GM23248 (cell line): ENCODE measurements at places on chromosomes 3 and 15. TPM values are rescaled to one million over a fixed set of nuclear protein-coding genes. Genes with fewer than 3 reads are reported as not detected.

ZCWPW2 gene
- total RNA-seq: 3.5 and 4.2 TPM in 2 replicates

DNA sequence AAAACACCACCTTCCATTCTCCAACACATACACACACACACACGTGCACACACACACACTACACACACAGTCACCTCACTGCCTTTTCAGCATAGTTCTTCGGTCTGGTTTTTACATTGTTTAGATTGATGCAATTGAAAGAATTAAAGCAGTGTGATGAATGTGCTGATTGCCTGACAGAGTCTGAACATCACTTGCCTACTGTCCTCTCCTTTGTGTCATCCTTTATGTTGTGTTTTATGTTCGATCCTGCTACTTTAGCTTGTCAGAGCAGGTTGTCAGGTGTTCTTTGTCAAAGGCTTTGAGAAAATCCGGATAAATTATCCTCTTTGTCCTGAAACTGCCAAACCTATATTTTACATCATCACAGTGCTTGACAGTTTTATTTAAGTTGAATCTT is 80.4 kb downstream of the IQCH start:
- no peak for DNase-seq

TTLL13 gene
- total RNA-seq: not detected in 2 replicates

DNA sequence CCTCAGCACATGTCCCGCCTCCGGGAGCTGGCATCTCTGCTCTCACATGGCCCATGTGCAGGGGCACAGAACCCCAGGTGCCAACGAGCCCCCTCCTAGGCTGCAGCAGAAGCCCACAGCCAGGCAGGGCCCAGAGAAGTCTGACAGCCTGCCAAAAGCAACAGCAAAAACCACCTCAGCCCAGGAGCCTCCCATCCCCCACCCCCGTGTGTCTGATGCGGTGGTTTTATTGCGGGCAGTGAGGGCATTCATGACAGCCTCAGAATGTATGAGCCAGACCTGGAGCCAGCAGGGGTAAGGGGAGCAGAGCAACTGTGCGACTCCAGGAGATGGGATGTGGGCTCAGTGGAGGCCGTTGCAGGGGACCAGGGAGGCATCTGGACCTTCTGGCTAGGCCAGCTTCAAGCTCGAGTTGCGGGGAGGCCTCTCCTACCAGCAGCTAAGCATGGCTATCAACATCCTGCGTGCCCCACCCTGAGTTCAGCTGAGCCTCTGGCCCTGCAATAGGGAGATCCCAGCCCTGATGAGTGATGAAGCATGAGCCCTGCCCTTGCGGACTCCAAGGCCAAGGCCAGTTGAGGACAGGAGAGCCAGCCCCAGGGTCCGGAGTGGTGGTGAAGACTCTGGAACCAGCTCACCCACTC is 52.5 kb downstream of the CYP11A1 start:
- DNase-seq: no peak

GRCh38 chr3:14444380-14444779 is 42.0 kb downstream of the SLC6A6 start:
- no peak for DNase-seq

SMCO1 gene
- not detected in 2 replicates for total RNA-seq

DNA sequence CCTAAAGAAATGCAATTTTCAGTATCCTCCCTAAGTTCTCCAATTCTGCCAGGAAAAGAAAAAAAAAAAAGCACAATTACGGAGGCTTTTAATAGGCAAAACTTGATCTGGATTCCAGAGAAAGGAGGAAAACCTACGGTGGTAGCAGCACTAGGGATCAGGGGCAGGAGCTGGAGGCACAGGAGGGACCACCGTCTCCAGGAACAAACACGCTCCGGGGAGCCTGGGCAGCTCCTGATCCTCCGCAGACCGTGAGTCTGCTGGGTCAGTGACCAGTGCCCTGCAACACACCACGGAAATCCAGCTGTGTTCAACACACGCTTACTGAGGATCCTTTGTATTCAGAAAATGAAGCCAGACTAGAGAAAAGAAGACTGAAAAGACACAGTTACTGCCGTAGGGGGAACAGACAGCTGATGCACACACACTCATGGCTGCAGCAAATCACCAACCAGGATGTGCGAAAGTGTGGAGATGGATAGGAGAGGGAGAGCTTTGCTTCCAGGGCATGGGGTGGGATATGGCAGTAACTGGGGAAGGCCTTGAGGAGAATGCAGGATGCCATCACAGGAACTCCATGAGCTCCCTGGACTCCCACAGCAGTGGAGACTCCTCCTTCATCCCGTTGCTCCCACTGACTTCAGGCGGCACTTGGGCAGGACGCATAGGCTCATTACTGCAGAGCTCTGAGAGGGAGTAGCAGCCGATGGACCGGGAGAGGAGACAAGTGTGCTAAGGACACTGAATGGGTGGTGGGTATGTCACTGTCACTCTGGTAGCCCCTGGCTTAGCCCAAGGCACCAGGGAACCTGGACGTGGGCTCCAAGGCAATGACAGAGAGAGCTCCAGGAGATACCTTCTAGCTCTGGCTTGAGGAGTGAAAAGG is 167.0 kb downstream of the ATP10A start:
- no peak for DNase-seq

- peak; percentile 52 for DNase-seq
Observed at GRCh38 chr15:74954515-74954914, 2.1 kb downstream of the RPP25 start.

DNA sequence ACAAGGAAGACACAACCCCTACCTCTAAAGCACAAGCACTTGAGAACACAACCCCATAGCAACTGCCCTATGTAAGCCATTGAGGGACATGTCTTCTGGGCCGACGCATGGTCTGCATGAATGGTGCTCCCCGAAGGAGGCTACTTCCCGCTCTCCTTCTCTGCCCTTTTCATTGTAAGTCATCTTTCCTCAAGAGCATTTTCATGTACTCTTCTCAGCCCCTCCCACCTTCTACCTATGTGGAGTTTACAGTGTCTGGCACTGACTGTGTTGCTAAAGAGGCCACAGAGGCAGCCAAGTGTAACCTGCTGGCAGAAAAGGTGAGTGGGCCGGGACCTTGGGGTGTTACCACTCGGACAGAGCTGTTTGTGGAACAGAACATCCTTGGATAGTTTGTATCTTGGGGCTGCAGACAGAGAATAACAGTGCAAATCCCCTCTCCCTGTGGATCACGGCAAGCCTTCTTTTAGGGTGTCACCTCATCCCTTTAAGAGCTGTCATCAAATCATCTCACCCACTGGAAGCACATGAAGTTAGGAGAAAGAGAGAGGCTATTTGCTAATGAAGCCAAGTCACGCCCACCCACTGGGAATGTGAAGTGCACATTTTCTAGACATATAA is 5.6 kb downstream of the AHSG start:
- DNase-seq: no peak

DNA sequence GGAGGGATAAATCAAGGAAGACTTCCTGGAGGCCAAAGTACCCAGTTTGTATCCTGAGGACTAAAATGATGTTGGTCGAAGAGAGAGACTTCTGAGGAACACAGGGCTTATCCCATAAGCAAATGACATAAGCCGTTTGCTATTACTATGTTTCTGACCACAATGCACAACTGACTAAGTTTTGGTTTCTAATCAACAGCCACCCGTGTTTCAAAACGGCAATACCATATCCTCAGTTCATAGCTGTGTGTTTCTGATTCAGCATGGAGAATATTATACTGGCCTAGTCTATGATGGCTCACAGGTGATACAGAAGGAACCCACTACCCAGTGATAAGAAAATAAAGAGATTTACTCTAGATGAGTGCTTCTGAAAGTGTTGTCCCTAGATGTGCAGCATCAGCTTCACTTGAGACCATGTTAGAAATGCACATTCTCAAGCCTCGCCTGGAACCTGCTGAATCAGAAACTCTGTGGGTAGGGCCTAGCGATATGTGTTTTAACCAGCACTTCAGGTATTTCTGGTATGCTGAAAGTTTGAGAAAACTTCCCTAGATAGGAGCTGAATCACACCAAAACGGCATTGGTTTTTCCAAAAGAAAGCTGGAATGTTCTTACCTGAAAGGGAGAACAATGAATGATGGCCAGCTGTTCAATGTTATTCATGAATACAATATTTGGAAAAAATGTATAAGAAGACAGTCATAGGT is 639.7 kb upstream of the NR2F2 start:
- no peak for DNase-seq

RARB gene
- not detected in 2 replicates for total RNA-seq

GRCh38 chr3:184333700-184334099 is 3.7 kb upstream of the FAM131A start:
- DNase-seq: no peak

GRCh38 chr3:36649125-36649524 is 115.2 kb downstream of the DCLK3 start:
- peak; percentile 37 for DNase-seq

- DNase-seq: peak; percentile 44
Observed at GRCh38 chr15:83709241-83709640, 55.3 kb downstream of the ADAMTSL3 start.

DNA sequence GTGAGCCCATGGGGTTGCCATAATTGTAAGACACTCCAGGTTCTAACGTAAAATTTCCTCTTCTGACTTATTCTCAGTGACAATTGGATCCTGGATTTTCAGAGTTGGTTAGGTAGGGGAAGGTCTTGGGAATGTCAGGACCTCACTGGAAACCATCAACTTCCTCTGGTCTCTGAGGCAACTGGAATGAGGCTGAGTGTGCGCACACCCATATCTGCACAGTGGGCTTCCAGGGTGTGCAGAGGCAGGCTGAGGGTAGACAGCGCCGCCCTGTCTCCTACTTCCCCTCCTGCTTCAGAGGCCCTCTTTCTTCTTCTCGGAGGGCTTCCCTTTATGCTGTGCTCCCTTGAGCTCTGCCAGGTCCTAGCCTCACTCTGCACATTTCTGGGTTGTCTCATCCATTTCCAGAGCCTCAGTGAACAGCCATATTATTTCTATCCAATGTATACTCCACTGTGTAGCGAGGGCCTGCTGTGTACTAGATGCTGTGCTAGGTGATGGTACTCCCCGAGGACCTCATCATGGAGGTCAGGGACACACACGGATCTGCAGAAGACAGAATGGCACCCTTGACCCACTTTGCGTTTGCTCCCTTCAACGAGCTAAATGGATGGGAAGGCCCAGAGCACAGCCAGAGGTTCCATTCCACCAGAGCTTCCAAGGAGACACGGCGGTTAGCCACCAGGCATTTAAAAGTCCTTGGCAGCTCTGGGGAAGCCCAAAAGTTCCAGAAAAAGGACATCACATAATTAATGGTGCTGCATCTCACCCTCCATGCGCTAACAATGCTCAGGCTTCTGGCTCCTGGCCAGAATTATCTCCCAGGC is 18.3 kb downstream of the ACAA1 start:
- no peak for DNase-seq

TSPAN3 gene
- 321 and 332 TPM in 2 replicates for total RNA-seq

POLQ gene
- total RNA-seq: 1.6 and 2.5 TPM in 2 replicates

DNA sequence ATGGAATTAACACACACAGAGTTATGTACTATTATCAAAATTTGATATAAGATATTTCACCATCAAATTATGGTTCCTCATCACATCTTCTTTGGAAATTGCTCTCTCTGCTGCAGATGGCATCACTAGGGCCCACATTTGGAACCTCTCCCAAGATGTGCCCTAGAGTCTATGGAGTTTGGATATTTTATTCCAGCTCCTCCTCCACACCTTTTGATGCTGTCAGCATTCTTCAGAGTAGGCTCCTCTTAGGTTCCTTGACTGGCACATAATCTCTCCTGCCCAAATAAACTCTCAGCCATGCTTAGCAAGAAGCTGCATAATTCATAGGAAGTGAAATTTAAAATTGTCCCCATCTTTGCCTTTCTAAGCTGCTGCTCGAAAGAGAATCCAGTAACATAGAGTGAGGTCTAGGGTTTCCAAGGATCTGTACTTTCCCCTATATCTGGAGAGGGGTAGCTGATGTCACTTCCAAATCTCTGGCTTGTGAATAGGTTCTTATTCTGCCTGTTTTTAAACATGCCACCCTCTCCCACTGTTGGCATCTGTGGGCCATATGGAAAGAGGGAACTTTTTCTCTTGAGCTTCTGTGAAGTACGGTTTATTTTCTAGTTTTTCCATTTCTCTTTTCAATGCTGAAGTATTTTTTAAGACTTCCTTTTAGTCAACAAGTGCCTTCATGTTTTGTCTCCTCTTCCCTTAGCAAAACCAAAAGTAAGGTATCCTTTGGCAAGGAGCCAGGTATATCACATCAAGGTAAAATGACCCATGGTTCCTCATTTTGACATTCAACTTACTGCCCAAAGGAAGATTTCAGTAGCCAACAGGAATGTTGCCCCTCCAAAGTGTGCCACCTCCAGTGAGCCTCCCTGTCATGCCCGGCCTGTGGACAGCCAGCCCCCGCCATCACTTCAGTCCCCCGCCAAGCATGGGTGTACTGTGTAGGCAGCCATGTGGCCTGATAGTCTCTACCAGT is 75.3 kb upstream of the C2CD4B start:
- no peak for DNase-seq

- DNase-seq: peak; percentile 75
Observed at GRCh38 chr3:190003681-190004123, 117.0 kb downstream of the P3H2 start.

DNA sequence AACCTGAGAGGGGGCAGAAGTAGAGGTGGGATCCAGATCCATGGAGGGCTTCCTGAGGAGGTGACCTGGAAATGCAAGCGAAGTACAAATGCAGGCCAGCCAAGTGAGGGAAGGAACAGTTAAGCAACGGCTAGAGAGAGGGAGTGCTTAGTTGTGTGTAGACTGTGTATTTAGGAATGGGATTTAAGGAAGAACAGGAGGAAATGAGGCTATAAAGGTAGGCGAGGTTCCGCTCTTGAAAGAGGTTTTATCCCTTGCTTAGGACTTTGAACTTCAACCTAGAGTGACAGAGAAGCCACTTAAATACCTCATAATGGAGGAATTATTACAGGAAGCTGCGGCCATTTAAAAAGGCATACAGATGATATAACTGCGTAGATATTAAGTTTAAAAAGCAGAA is 295.1 kb downstream of the THSD4 start:
- no peak for DNase-seq

GRCh38 chr3:112671930-112672715 is 31.2 kb upstream of the CCDC80 start:
- peak; percentile 95 for DNase-seq

SLC51B gene
- total RNA-seq: not detected in 2 replicates

DNA sequence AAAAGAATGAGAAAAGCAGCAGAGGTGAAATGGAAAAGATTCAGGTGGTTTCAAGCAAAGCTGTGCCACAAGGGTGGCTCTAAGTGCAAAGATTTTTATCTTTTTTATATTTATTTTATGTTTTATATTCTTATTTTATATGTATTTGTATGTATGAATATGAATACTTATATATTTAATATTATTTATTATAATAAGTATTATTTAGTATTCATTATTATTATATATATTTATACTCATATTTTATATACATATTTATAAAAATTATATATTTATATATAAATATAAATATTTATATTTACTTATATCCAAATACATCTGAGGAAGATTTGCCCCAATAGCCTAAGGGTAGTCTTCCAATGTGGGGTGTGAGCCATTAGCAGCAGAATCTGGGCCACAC is 1002.0 kb downstream of the CADM2 start:
- DNase-seq: no peak

- DNase-seq: peak; percentile 24
Observed at GRCh38 chr15:50109076-50109987, 9.7 kb downstream of the ATP8B4 start.

DNA sequence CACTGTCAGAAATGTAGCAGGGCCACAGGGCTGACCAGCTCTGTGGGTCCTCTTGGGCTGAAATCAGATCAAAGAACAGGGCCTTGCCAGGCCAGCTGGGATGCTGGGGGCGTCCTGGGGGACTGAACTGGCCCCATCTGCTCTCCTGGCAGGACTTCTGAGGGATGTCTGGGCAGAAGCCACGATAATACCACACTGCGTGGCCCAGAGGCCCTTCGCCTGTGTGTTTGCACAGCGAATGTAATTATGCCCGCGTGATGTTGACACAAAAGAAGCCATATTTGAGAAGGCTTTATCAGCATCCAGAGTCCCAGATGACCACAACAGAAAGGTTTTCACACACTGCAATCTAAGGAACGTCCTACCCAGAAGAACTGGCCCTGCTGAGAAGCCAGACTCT is 174.0 kb downstream of the RAB11A start:
- no peak for DNase-seq

TNNC1 gene
- not detected in 2 replicates for total RNA-seq
